ENCODE measurements at places on chromosomes 2 and 18. TPM values are rescaled to one million over a fixed set of nuclear protein-coding genes. Genes with fewer than 3 reads are reported as not detected.

DNA sequence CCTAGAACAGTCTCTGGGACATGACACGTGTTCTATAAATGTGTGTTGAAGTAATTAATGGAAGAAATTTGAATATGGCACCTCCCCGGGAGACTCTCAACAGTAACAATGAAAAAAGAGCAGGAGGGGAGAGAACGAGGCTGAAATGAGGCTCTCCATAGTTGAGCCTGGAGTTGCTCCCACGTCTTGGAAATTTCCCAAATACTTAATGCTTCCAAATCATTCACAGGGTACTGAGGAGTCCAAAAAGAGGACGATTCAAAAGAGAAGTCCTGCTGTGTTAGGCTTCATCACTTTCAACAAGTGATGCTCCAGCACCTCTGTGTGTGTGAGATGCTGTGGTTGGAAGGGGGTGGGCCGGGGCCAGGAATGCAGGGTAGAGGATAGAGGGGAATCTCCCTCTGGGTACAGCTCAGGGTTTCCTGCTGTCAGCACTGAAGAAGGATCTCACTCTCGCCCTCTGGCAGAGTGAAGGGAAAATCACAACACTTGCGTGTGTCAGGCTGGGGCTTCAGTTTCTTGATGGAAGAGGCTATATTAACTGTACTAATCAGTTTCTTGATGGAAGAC is 18.1 kb upstream of the ZNF407 start:
- H3K4me1 ChIP-seq: peaks cover 11% of the 10 kb centered on the region
- H3K36me3 ChIP-seq: no peaks in the 10 kb centered on the region
- no peak for DNase-seq
- no peak overlapping the region for H3K27ac ChIP-seq

The NTSR2 gene
- not detected for total RNA-seq

The MATN3 gene
- not detected for total RNA-seq

The TYMS gene
- total RNA-seq: 1.8 TPM

DNA sequence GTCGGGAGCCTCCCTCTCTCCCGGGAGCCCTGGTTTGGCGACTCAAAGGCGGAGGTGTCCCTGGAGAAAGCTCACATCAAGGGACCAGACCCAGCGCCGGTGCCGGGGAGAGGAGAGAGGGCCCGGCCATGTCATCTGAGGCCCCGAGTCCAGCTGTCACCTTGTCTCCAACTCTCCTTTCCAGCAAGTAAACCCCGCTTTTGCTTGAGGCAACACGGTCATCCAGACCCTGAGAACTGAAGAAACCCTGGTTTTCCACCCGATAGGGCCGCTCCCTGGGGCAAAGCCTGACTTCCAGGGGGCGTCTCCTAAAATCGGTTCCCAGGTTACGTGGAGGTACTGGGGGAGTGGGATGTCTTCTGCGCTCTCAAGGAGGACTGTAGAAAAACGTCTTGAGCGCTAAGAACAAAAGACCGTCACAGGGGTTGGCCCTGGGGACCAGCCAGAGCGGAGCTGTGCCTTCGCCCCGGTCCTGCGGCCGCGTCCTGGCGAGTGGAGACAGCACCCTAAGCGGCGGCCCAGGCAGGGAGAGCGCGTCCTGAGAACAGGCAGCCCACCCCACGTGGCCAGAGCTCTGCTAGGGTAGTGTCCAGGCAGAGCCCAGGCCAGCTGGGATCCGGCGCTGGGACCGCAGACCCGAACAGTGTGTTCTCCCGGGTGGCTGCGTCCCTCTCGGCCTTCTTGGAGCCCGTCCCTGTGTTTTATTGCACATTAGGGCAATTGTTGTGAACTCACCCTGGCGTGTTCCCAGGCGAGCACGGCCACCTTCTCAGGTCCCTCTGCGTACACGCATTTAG is 55.7 kb downstream of the TMEM18 start:
- no peak for DNase-seq
- H3K4me3 ChIP-seq: no peak overlapping the region
- H3K4me1 ChIP-seq: no peaks in the 10 kb centered on the region
- no peak overlapping the region for H3K27ac ChIP-seq
- H3K27me3 ChIP-seq: no peaks in the 10 kb centered on the region
- H3K36me3 ChIP-seq: no peaks in the 10 kb centered on the region

DNA sequence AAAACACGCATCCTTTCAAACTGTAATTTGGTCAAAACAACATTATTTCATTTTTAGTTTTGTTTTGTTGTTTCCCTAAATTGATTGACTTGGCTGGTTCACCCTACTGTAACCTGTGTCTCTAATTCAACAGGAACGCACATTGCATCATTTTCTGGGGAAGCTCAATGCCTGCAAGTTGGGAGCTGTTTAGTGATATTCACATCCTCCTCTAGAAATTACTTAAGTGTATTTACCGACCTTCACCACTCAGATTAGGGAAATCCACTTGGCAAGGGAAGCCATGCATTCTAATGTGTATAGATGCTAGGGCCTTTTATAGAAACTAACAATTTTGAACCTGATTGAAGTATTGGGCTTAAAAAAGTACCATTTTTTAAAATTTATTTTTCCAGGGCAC is 7.3 kb upstream of the TPO start:
- H3K4me1 ChIP-seq: no peaks in the 10 kb centered on the region
- no peaks in the 10 kb centered on the region for H3K27me3 ChIP-seq
- H3K27ac ChIP-seq: no peak overlapping the region
- H3K4me3 ChIP-seq: no peak overlapping the region
- H3K36me3 ChIP-seq: no peaks in the 10 kb centered on the region

- no peak overlapping the region for H3K27ac ChIP-seq
- peaks cover 9% of the 10 kb centered on the region for H3K4me1 ChIP-seq
- H3K4me3 ChIP-seq: no peak overlapping the region
- no peaks in the 10 kb centered on the region for H3K27me3 ChIP-seq
- no peak for DNase-seq
Observed at GRCh38 chr18:57469884-57470283, 34.7 kb downstream of the ONECUT2 start.

DNA sequence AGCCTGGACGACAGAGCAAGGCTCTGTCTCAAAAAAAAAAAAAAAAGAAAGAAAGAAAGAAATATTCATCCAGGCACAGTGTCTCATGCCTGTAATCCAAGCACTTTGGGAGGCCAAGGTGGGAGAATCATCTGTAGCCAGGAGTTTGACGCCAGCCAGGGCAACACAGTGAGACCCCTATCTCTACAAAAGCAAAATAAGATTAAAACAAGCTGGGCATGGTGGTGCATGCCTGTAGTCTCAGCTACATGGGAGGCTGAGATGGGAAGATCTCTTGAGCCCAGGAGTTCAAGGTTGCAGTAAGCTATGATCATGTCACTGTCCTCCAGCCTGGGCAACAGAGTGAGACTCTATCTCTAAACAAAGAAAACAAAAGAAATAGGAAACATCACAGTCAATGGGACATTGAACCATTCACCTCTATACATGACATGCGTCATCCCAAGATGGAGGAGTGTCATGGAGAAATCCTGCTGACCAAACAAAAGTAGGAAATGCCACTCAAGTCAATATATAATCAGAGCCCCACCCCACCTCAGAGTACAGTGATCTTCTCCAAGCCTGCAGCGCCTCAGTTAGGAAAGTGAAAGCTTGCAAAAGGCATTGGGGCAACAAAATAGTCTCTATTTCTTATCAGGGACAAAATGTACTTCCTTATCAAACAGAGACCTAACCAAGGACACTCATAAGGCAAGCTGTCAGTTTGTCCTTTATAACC is 9.8 kb downstream of the FEV start:
- H3K4me3 ChIP-seq: no peak overlapping the region
- DNase-seq: no peak
- no peak overlapping the region for H3K27ac ChIP-seq

GRCh38 chr2:153169609-153170008 is 309.0 kb downstream of the RPRM start:
- H3K4me3 ChIP-seq: no peak overlapping the region
- no peaks in the 10 kb centered on the region for H3K27me3 ChIP-seq
- H3K36me3 ChIP-seq: no peaks in the 10 kb centered on the region
- peaks cover 9% of the 10 kb centered on the region for H3K4me1 ChIP-seq
- DNase-seq: no peak

DNA sequence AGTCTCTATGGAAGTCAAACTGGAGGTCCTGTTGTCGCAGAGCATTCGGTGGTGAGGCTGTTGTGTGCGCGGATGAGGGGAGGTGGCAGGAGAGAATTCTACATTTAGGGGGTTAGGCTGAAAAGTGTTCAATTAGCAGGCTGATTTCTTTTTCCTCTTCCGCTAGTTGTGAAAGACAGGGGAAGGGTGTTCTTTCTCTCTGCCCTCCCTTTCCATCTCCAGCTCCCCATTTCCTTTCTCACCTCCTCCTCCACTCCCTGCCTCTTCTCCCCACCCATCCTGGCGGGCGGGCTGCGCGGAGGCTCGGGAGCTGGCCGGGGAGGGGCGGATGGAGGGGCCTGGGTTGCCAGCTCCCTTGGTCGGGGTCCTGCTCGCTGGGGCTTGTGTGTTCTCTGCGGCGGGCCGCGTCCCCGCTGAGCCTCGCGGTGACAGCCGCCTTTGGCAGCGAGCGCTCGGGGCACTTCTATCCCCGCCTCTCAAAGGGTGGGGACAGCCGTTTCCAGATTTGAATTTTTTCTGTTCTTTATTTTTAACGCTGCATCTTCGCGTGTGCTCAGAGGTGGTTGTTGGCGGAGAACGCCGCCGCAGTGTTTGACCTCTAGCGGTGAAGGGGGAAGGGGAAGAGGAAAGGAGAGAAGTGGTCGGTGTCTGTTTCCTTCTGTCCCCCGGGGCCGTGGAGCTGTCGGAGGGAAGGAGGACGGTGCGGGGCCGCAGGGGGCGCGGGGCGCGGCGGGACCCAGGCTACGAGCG is 3.6 kb downstream of the SOX11 start:
- DNase-seq: no peak
- no peaks in the 10 kb centered on the region for H3K27me3 ChIP-seq
- H3K27ac ChIP-seq: no peak overlapping the region
- peaks cover 42% of the 10 kb centered on the region for H3K4me1 ChIP-seq

GRCh38 chr2:213219816-213220215 is 64.4 kb upstream of the SPAG16 start:
- H3K36me3 ChIP-seq: no peaks in the 10 kb centered on the region
- DNase-seq: no peak
- H3K4me1 ChIP-seq: no peaks in the 10 kb centered on the region
- no peak overlapping the region for H3K27ac ChIP-seq

- H3K27me3 ChIP-seq: no peaks in the 10 kb centered on the region
- no peak for DNase-seq
- no peak overlapping the region for H3K4me3 ChIP-seq
Observed at GRCh38 chr2:39786761-39787522, 7.9 kb upstream of the THUMPD2 start.

DNA sequence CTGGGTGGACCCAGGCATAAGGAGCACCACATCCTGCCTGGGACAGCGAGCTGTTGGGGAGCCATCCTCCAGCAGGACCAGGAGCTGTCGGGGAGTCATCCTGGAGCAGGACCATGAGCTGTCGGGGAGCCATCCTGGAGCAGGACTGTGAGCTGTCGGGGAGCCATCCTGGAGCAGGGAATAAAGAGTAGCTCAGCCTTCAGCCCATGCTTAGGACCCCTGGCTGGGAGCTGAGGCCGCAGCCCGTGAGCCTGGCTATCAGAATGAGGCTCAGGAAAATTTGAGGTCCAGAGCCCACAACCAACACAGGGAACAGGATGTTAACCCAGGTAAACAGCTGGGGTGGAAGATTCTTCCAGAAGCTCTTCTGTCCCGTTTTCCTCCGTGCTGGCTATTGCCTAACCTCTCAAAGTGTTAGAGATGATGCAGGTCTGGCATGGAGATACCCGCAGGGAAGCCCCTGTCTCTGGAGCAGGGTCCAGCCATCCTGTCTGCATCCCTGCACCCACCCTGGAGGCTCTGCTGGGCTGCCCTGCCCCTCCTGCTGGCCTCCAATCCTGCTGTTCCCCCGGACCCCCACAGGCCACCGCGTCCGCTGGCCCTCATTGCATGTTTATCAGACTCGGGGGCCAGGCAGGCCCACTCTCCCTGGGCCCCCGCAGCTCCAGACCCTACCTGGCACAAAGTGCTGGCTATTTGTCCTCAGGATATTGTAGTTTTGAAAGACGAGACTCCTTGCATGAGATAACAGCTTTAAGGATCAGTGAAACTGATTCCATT is 243.5 kb upstream of the MYT1L start:
- no peak for DNase-seq
- H3K4me1 ChIP-seq: peaks cover 7% of the 10 kb centered on the region
- no peaks in the 10 kb centered on the region for H3K36me3 ChIP-seq
- no peak overlapping the region for H3K27ac ChIP-seq
- no peak overlapping the region for H3K4me3 ChIP-seq
- H3K27me3 ChIP-seq: no peaks in the 10 kb centered on the region

DNA sequence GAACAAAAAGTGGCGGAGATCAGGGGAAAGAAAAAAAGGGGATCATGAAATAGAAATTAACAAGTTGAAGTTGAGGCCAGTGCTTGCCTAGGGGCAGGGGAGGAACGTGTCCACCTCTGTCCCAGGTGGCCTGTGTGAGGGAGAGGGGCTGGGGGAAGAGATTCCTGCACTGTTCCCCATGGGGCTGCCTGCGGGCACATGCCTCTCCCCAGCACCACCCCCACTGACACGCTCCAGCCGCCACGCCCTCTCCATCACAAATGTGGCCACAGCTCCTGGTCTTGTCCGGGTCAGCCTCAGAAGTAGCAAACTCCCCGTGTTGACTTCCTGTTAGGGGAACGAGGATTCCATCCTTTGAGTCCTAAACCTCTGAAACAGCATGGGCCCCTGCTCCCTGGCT is 161.2 kb downstream of the GLI2 start:
- no peak overlapping the region for H3K27ac ChIP-seq
- no peak overlapping the region for H3K4me3 ChIP-seq
- no peak for DNase-seq
